Cortex of kidney (tissue), 1 donor: ENCODE measurements at places on chromosomes 2 and 18.

- no peak for DNase-seq
These were observed 26.1 kb downstream of the PID1 start for GRCh38 chr2:229244975-229245374.

DNA sequence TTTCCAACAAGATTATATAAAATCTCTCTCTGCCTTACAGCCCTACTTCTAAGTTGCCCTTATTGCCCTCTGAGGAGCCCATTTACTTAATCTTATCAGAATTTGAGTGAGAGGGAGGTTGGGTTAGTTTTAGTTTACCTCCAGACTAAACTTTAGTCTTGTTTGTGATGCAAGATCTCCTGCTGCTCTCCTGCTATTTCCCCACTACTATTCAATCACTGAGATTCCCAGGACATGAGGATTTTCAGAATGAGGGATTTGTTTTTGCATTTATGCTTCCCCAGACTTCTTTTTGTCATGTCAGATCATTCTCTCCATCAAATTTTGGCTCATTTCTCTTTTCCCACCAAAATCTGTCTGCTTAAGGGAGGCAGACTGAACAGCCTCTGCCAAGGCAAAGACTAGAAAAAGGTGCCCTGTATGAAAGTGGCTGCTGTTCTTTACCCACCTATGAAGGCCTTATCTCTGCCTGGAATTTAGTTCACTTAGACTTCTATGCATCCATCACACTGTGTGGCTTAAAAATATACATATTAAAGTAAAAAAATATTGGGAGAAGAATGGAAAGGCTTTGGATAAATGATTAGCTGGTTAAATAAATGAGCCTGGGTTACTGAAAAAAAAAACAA is 401.3 kb downstream of the PID1 start:
- no peak for DNase-seq

- no peak for DNase-seq
These were observed 24.7 kb downstream of the AGAP1 start for GRCh38 chr2:235518322-235519090.

GRCh38 chr2:231601356-231602229 is 8.9 kb downstream of the TEX44 start:
- DNase-seq, result no peak

DNA sequence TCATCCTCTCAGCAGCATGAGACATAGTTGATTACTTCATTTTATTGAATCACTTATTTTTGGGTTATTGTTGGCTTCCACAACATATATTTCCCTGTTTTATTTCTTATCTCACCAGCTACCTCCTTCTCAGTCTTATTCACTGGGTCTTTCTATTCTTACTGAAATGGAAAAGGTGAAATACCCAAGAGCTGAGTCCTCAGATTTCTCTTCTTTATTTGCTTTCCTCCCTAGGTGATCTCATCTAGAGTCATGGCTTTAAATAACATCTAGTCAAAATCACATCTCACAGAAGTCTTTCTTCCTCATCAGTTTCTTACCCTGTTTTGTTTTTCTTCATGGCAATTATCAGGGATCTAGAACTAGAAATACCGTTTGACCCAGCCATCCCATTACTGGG is 105.0 kb upstream of the RBBP8 start:
- DNase-seq, result no peak

- DNase-seq, result no peak
These were observed 116.4 kb upstream of the PPP1CB start for GRCh38 chr2:28635191-28635611.

GRCh38 chr2:3311601-3312000 is 66.0 kb downstream of the EIPR1 start:
- DNase-seq, result no peak

GRCh38 chr2:71130905-71131244 is 441 bp downstream of the MPHOSPH10 start:
- no peak for DNase-seq

DNA sequence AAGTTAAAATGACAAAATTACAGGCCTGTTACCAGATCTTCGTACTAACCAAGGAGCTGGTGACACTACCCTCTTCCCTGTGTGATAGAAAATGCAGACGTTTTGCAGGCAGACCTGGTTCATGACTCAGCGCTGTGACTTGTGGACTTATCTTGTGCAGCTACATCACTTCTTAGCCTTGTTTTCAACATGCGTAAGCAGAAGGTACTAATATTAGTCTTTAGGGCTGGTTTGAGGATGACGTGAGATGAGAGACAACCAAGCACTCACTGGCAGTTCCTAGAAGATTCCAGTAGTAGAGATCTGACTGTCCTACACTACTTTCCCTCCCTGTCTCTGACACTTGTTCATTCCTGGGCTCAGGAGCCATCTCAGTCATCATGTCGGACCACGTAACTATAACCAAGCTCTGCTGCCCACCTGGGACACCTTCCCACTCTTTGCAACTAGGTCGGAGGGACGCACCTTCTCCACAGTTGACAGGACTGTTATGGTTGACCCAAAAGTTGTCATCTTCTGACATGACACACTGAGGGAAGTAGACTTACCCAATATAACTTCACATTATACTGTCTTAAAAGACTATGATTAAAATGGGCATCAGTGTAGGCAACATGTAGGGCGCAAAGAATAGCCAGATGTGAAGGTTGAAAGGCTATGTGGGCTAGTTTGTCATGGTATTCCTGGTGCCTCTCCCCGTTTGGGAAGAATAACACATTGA is 64.8 kb downstream of the TNFRSF11A start:
- no peak for DNase-seq

GRCh38 chr18:23311351-23312121 is 141.6 kb upstream of the RIOK3 start:
- no peak for DNase-seq

GRCh38 chr2:132783883-132784282 is 113.9 kb upstream of the LYPD1 start:
- no peak for DNase-seq

DNA sequence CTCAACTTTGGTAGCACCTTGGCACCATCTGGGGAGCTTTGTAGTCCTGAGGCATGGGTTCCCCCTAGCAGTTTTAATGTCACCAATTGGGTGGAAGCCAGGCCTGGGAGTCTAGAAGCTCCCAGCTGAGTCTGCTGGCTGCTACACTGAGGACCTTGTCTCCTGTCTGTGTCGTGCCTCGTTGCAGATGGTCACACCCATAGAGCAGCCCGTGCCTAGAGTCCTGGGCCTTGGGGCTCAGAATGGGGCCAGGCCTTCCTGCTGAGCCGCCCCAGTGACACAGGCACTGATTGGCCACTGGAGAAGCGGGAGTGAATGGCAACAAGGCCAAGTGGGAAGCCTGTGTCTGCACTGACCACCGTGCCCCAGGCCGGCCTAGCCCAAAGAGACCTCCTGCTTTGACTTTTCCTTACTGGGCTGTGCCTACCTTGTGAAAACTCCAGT is 113.2 kb downstream of the SH3RF3 start:
- no peak for DNase-seq

DNA sequence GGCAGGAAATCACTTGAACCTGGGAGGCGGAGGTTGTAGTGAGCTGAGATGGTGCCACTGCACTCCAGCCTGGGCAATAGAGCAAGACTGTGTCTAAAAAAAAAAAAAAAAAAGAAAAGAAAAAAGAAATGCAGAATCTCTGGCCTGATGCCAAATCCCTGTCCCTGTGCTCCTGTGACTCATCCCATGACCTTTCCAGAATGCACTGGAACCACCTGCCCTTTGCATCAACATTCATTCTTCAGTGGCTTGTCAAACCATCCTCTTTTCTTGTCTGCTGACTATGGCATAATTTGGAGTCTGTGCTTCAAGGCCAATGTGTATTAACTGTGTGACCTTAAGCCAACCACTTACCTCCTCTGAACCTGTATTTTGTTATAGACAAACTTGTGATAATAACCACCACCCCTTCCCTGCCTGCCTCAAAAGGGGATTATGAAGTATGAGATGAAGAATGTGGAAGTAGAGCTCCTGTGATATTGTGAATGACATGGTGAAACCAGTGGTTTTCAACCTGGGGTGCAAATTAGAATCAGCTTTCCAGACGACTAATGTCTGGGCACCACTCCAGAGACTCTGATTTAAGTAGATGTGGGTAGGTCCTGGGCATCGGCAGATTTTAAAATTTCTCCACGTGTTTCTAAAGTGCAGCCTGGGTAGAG is 189.3 kb downstream of the CLIP4 start:
- DNase-seq, result no peak

GRCh38 chr2:241574911-241575623 is 16.5 kb downstream of the BOK start:
- DNase-seq, result no peak

DNA sequence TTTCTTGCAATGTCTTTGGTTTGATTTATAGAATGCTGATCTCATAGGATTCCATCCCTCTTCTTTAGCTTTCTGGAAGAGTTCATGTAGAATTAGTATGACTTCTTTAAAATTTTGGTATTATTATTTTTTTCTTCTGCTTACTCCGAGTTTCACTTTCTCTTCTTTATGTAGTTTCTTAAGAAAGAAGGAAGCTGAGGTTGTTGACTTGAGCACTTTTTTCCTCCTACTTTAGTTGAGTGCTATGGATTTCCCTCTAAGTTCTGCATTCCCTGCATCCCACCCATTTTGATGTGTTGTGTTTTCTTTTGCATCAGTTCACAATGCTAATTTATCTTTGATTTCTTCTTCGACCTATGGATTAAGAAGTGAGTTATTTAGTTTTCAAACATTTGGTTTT is 78.9 kb upstream of the SPRED2 start:
- DNase-seq, result no peak

- no peak for DNase-seq
These were observed 368.9 kb upstream of the MEIS1 start for GRCh38 chr2:66066032-66066431.
